ENCODE measurements at places on chromosomes 4 and X. TPM values are rescaled to one million over a fixed set of nuclear protein-coding genes. Genes with fewer than 3 reads are reported as not detected.

ZDHHC9 gene
- total RNA-seq = 24.0 TPM

USP26 gene
- not detected for total RNA-seq

MSX1 gene
- 4.5 TPM for total RNA-seq

GRCh38 chrX:47098338-47099094 lies 20.3 kb downstream of the RGN start:
- no peak for DNase-seq

GRCh38 chrX:2650865-2651264 lies 40.2 kb upstream of the CD99 start:
- DNase-seq = no peak

- peak; percentile 39 for DNase-seq
Measured at GRCh38 chr4:44447563-44448504, 775 bp downstream of the KCTD8 start.

GRCh38 chr4:175784986-175785525 lies 27.0 kb downstream of the GPM6A start:
- no peak for DNase-seq

DNA sequence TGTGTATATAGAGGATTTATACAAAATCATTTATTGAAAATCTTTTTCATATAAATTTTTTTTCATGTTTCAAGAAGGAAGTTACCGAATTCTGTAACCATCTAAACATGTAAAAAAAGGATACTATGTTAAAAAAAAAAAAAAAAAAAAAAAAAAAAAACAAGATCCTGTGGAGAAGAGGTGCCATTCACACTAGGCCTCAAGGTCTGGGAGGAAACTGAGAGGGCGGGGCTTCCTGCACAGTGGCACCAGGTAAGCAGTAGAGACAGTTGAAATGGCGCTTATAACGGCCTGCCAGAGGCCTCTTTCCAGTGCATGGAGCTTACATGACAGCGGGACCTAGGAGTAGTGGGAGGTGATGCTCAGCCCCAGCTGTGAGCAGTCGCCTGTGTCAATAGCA lies 17.5 kb downstream of the TRAPPC2 start:
- no peak for DNase-seq

DNA sequence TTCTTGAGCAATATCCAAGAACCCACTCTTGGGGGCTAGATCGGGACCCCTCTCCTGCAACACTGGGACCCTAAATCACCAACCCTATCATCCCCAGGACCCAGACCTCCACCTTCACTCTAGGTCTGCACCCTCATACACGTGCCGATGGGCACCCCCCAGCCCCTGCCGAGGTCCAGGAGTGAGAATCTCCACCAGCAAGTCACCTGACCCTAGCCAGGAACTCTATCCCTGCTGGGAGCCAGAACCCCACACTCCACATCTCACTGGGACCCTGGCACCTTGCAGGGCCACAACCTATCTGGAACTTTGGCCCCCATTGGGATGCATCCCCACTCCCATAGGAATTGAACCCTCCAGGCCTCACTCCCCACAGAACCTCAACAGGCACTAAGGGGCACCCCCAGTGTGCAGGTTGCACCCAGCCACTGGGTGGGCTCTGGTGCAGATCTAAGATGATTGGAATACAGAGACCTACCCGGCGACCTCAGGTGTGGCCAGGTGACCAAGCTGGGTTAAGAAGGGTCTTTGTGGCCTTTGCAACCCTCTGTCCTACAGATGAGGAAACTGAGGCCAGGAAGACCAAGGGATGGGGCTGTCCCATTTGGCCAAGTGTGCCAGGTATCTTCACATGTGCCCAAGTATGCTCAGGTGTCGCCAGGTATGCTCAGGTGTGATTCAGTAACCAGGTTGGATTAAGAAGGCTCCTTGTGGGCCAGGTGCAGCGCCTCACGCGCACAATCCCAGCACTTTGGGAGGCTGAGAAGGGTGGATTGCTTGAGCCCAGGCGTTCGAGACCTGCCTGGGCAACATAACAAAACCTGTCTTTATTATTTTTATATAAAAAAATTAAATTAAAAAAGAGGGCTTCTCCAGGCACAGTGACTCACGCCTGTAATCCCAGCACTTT lies 3.1 kb upstream of the DHRSX start:
- DNase-seq = peak; percentile 23

DNA sequence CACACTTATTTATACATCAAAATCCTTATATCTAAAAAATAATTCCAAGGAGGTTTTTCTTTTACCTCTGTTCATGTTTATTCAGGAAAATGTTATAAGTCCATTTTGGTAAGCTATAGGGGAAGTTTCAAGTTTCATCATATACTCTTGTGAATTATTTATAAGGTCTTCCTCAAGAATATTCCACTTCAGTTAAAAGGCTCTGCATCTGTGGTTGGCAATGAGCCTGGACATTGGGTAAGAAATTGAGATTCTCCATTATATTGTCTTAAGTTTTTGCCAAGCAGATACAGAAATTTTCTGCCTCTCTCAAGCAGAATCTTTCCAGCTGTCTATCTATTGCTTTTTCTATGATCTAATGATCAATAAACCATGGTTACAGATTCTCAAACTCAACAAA lies 641.9 kb downstream of the NLGN4X start:
- no peak for DNase-seq

DNA sequence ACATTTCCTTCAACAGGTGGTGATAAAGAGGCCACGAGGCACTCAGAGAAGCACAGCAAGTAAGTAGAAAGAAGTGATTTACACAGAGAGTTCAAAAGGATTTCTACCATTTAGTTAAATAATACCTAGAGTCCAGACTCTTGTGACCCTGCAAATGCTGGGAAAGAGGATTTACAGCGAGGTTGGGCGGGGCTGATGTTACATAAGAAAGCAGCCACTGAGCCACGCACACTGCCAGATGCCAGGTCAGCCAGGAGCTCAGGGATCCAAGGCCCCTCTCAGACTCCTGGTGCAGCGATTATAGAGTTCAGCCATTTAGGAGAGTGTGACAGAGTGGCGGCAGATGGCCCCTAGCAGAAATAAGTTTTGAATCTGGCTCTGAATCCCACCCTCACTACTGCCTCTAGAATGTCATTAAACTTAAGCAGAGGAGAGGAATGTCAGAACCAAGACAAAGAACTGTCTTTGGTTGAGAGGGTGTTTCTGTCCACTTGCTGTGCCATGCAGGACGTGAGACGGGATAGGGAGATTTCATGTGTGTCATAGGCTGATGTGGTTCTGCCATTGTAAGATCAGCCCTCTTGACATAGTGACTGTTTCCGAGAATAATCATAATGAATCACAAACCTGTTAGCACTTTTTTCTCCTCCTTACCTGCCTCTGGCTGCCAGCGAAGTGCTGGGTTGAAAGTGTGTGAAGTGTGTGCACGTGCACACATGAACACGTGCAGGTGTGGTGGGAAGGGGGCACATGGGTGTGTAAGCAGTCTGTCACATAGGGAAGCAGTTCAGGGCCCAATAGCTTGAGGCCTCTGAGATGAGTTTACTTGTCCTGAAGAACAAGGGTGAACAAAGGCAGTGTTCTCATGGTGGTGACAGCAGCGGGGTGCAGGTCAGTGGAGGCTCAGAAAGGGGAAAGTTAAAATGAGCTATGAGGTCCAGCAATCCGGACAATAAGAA lies 50.1 kb downstream of the MFAP3L start:
- DNase-seq = no peak

DNA sequence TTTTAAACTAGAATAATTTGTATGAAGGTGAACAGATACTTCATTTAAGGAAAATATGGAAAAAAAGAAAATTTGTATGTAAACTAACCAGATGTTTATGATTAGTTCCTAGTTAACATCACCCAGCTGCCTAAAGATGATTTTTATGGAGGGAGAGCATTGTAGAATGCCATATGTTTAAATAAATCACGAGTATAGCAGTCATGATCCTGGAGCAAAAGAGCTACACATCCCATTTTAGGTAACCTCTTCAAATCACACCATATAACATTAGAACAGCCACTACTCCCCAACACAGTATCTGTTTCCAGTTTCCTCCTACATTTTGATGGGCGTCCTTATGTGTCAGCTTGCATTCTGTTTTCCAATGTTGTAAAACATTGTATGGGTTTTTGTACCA lies 571.9 kb upstream of the FAM241A start:
- DNase-seq = no peak

- DNase-seq = no peak
Measured at GRCh38 chr4:87824352-87824751, 8.4 kb upstream of the MEPE start.
